Skin of body (tissue), 3 donors: ENCODE measurements at places on chromosomes 11 and 22. TPM values are rescaled to one million over a fixed set of nuclear protein-coding genes. Genes with fewer than 3 reads are reported as not detected.

The SCGB1D2 gene
- total RNA-seq: not detected

GRCh38 chr22:44180706-44181032 lies at the start of gene PARVG:
Gene PARVG (plus strand): TSS chr22:44180925. CDS start chr22:44183330, 2,405 bp downstream.
- no peak for DNase-seq

DNA sequence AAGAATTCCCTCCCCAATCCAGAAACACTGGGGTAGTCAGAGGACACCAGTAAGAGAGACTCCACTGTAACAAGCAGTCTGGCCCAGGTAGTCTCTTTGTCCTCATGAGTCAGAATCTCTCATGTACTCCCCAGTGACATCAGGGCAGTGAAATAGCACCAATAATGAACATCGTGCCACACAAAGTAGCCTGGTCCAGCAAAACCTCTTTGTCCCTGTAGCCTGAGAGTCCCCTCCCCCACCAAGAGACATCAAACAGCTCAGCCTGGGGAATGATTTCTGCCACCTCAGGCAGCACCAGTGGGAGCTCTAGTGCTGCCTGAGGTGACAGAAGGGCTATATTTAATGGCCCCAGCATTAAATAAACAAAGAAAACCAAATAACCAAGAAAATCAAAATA lies 88.1 kb downstream of the SBF2 start:
- DNase-seq: no peak

DNA sequence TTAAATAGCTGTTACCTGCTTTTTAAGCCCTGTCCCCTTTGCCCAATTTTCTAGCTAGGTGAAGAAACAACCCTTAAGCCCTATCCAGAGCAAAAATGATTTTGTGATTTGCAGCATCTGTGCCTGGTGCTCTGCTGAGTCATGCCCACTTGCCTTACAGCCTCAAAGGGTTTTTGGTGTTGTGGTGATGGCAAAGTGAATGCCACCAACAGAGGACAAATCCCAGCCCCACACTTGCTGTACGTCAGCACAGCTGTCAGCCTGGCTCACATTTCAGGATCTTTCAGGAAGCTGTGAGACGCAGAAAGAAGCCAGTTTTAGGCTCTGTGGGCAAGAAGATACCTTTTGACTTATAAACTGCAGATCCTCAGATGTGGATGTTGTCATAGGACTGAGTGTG lies 401.7 kb downstream of the TENM4 start:
- DNase-seq: no peak

DNA sequence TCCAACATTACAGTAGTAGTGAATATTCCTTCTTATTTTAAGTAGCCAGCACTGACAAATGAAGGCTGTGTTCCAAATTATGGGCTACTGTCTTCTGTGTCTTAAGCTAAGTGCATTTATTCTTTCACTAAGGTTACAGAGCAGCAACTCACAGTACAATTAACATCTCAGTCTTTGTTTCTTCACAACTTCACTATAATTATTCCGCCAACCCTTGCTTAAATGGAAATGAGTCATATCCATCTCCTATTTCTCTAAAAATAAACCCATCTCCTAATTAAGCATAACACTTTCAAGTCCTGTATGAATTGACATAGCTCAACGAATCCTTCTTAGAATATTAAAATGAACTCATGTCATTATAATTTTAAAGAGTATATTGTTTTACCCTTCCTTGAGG lies 6.7 kb downstream of the ETS1 start:
- no peak for DNase-seq

DNA sequence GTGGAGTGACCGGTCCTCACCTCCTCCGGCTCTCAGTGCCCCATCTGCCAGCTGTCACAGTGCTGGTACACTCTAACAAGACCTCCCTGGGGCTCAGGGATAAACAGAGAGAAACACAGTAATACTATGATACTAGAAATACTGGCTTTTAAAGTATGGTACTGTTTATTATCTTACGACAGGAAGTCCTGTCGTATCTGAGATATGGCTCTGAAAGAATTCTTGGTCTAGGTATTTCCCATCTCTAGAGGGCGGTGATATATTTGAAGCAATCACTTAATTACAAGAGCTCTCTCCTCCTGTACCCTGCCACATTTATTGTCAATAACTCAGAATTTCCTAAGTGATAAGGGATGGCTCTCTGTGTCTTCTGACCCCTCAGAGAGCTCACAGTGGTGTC lies 119.1 kb downstream of the RRM1 start:
- no peak for DNase-seq

- no peak for DNase-seq
Observed at GRCh38 chr11:12329169-12329568, 48.2 kb upstream of the PARVA start.

The APOL2 gene
- 21.6 TPM for total RNA-seq

The PPFIBP2 gene
- 63.8 TPM for total RNA-seq

- DNase-seq: no peak
Observed at GRCh38 chr11:94832604-94833235, 64.6 kb downstream of the AMOTL1 start.

DNA sequence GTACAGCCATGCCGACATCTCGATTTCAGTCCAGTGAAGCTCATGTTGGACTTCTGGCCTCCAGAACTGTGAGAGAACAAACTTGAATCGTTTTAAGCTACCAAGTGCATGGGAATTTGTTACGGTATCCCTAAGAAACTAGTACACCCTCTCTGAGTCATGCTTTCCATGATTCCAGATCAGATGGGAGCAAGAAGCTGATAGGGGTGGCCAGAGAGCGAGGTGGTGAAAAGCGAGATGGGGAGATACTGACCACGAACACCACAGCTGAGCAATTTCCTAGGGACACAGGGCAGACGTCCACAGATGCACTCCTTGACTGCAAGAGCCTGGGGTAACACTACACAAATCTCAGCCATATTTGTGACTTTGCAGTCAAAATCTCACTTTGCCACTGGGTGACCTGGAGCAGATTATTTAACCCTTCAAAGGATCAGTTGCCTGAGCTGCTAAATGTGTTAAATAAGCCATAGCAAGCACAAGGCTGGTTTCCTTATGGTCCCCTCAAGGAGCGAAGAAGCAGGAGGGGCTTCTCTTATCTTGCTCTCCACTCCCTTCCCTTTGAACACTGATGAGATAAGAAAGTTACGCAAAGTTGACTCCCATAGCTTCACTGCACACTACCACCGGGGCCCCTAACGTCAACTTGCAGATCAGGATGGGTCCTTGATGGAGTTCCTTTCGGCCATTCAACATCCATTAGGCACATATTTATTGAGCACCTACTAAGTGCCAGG lies 22.6 kb upstream of the RCN1 start:
- DNase-seq: no peak

The DGCR6 gene
- 3.2 TPM for total RNA-seq

- DNase-seq: peak; percentile 29
Observed at GRCh38 chr22:31344578-31345330, 1.4 kb downstream of the PATZ1 start.

The TTC28 gene
- total RNA-seq: 29.0 TPM

The PLA2G3 gene
- total RNA-seq: 0.49 TPM

- DNase-seq: no peak
Observed at GRCh38 chr11:17793642-17794170, 59.1 kb downstream of the KCNC1 start.
